ENCODE measurements at places on chromosomes 5 and 9.

DNA sequence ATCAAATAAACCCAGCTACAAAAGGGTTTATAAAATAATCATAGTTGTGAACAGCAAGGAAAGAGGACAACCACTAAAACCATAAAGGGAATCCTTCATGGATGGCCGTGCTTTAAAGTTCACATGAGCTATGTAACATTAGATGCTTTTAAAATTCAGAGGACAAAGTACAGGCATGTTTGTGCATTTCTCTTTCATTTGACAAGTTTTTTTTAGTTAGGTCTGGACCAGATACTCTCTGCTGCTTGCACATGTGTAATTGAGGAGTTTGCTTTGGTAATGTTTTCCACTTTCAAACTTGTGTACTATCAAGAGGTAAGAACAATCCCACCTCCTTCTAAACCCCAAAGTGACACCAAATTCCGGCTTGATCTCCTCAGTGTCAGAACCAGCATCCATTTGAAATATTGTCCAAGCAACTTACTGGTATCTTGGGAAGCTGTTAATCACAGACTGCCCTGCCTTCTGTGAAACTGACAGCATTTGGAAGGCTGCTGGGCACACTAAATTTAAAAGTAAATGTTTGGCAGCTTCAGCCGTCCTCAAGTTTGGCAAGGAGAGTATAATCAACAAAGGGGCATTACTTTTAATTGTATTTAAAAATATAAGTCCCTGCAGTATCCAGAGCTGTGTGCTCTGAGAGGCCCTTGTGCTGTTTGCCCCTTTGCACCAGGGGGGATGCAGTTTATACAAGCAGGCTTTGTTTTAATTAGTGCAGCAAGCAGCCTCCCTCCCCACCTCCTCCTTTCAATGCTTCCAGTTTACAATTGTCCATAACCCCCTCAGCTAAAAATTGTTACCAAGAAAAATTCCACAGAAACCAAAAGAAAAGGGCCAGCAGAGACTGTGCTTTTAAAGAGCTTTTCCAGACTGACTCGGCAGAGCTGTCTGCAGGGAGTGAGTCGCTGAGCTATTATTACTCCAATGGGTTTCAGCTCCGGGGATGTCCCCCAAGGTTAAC lies 328.3 kb upstream of the MPDZ start:
- no peak for DNase-seq

GRCh38 chr5:172207511-172207910 lies 13.5 kb downstream of the EFCAB9 start:
- DNase-seq: no peak

DNA sequence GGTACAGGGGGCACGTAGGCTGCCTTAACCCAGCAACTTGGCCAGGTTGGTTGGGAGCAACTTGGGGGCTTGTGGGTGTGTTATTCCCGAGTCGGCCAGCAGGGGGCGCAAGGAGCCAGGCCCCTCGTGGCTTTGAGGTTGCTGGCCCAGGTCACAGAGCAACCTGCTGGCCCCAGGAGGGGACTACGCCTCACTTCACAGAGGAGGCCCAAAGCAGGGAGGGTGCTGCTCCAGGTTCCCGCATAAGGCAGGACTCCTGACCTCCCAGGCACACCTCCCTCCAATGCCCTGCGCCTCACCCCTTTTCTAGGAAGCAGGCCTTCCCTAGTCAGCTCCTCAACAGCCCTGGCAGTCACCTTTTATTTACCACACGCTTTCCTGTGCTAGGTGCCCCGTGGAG lies 18.1 kb downstream of the KYAT1 start:
- peak; percentile 81 for DNase-seq

DNA sequence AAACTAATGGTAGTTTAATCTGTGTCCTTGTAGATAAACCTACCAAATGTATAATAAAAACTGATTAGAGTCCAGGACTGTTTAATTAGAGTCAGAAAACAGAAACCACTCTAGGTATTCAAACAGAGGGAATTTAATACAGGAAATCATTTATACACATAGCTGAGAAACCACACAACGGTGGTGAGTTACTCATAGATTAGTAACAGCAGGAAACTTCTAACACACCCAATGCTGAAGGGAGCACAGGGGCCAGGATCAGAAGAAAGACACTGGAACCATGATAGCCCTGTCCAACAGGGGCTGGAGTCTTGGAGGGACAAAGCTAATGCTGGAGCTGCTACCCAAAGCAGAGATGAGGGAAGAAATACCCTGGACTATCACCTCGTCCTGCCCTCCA lies 321.0 kb downstream of the ACTL7B start:
- DNase-seq: no peak

DNA sequence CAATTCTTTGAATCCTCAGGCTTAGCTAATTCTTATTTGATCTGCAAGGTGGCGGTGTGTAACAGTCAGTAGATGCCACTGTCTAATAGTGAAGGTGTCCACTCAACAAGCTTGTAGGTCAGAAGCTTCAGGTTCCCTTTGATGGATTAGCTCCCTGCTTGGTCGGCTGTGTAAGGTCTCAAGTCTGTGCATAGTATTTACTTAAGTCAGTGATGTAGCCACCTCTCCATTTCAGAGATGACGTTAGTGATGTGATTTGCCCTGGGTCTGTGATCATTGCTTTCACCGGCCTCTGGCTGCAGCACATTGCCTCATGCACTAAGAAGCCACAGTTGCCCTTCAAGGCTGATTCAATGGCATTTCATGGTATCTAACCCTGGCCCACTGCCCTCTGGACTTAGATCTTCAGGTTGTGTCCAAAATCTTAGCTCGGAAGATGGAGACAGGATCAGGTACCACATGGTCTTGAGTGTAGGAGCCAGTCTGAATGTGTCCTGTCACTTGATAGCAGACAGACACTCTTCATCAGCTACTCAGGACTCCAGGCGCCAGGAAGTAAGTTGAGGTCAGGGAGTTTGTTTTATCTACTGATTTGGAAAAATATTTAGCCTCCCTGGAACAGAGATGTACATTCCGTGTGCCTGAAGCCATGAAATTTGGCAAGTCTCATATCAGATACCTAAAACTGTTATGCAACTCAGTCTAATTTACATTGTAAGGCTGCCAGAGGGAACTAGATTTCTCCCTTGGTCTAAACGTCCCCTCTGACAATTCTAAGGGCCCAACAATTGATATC lies 42.9 kb downstream of the SUB1 start:
- DNase-seq: no peak

GRCh38 chr5:176541338-176542134 lies 4.3 kb upstream of the RNF44 start:
- peak; percentile 58 for DNase-seq

GRCh38 chr9:136160995-136161610 lies 42.4 kb upstream of the TMEM250 start:
- DNase-seq: no peak

- no peak for DNase-seq
Observed at GRCh38 chr5:145787507-145787906, 47.6 kb downstream of the PRELID2 start.

GRCh38 chr9:125260561-125260960 lies 1.1 kb upstream of the GAPVD1 start:
- DNase-seq: no peak

GRCh38 chr9:28653216-28653615 lies 1079.9 kb upstream of the C9orf72 start:
- DNase-seq: no peak

DNA sequence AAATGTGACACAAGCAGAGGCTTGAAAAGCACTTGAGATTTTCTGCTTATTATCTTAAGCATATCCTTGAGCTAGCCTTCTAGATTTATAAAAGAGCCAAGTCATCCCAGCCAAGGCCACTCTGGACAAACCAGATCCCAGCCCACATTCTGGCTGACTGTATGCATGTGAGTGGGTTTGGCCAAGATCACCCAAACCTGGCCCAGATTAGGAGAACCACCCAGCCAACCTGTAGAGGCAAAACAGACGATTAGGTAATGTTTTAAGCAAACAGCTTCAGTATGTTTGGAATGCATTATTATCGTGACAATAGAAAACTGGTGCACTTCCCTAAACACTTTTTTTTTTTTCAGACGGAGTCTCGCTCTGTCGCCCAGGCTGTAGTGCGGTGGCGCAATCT lies 151.9 kb downstream of the SPATA31D1 start:
- no peak for DNase-seq

DNA sequence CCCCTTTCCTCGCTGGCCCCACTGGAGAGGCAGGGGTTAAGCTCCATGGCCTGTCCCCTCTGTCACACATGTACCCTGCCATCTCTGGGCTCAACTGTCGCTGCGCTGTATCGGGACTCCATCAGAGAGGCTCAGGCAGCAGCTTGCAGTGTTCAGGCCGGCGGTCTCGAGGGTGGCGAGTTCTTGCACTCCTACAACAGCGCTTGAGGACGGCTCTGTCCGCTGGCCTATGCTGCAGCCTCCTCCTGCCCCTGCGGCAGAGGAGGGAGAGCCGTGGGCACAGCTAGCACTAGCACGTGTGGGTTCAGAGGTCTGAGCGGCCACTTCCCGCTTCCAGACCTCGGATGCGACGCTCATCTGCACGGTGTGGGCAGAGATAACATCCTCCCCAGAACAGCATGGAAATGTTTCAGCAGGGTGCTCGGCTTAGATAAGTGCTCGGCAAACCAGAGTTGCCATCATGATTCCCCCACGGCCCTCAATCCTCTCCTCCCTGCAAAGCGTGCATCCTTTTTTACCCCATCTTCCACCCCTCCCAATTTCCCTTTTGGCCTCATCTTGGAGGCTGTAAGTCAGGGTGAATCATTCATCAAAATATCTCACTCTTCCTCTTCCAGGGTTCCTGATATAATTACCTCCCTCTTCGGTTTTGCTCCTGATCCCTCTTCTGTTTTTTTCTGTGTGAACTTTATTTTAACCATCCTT lies 41.9 kb upstream of the FUBP3 start:
- no peak for DNase-seq

DNA sequence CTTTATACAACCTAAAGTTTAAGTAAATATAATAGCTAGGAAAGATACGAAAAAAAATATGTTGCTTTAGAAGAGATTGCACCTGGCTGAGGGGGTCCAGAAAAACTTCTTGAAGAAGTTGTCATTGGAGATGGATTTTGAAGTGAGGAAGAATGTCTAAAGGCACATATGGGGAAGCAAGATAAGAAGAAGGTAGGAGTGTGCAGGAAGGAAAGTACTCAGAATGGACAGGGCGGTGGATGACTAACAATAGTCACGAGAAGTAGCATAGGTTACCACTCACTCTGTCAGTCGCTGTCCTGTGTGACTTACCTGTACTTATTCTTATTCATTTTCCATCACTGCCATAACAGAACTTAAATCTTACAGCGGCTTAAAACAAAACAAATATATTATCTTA lies 251.6 kb downstream of the GRIA1 start:
- DNase-seq: no peak

DNA sequence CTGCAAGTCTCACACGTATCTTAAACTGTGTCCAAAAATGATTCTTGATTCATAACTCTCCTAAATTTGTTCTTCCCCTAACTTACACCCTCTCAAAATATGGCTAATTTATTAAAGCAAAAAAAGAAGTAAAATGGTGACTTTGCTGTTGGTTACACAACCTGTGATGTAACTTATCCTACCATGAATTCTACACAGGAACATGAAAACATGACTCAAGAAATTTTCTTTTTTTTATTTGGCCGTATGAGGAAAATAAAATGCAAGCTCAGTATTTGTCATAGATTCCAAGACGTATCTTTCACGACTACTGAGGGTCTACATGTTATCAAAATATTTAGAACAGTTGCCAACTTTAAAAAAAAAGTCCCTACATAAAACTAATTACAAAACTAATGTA lies 9.2 kb downstream of the LIFR start:
- DNase-seq: no peak

GRCh38 chr5:91598216-91598615 lies 215.1 kb upstream of the ARRDC3 start:
- no peak for DNase-seq

GRCh38 chr5:80941496-80941895 lies 18.7 kb upstream of the RASGRF2 start:
- DNase-seq: no peak
